ENCODE measurements at places on chromosomes 2 and 18.

- DNase-seq: no peak
These were observed 415.0 kb downstream of the NYAP2 start for GRCh38 chr2:225814554-225814953.

DNA sequence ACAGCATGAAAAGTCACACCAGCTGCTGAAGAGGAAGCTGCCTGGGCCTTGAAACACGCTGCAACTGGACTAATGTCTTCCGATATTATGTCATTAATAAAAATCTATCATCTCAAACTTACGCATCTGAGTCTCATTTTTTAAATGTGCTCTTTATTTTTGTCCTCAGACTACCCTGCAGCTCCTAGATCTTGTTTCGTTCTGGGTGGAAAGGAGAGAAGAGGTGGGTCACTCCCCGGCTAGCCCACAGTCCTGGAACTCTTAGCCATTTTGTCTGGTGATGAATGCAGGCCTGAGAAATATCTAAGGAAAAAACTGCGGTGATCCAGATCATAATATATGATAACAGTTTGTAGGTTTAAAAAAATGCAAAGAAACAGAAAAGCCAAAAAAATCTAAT lies 73.3 kb downstream of the TXNL1 start:
- DNase-seq: no peak

DNA sequence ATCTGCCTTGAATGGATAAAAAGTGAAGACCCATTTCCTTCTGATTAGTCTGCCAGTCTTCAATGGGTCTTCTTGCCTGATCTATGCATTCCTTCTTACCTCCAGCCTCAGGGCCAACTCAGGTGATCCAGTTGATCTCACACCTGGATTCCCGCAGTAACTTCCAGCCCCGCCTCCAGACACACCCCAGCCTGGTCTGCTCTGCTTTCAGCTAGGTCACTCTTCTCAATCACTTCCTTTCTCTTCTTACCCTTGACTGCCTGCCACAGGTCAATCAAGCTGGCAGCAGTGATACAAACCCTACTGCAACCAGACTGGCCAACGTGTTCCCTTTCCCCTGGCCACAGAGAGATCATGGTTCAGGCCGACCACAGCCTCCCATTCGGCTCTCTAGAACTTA lies 263.6 kb downstream of the ZNF516 start:
- DNase-seq: no peak

DNA sequence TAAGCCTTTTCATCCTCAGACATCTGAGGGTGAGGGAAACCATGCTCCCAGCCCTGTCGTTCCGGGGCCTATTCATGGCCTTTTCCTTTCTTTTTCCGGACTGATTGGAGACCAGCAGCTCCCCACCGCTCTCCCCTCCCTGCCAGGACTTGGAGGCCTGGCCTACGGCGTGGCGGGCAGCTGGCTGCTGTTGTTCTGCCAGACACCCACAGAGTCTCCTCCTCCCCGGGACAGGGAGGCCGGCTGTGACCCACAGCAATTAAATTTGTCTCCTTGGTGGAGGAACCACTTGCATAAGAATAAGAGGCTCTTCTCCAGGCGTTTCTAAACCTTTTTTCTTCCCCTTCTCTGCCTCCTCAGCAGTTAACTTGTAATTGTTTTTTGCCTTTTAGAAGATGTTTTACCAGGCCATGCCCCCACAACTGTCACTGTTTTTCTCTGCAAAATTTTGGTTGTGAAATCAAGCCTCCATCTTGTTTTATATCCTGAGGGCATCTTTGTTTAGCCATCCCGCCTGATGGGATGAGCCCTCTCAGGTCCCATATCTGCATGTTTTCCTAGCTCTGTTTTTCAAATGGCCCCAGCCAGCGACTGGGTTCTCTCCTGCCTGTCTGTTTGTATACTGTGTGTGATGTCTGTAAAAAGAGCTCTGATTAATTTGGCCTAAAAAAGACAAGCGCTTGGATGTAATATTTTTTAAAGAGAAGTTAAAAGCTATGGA lies 1060.0 kb upstream of the DDX18 start:
- DNase-seq: no peak

- no peak for DNase-seq
These were observed 34.1 kb upstream of the ZDBF2 start for GRCh38 chr2:206240327-206240726.

DNA sequence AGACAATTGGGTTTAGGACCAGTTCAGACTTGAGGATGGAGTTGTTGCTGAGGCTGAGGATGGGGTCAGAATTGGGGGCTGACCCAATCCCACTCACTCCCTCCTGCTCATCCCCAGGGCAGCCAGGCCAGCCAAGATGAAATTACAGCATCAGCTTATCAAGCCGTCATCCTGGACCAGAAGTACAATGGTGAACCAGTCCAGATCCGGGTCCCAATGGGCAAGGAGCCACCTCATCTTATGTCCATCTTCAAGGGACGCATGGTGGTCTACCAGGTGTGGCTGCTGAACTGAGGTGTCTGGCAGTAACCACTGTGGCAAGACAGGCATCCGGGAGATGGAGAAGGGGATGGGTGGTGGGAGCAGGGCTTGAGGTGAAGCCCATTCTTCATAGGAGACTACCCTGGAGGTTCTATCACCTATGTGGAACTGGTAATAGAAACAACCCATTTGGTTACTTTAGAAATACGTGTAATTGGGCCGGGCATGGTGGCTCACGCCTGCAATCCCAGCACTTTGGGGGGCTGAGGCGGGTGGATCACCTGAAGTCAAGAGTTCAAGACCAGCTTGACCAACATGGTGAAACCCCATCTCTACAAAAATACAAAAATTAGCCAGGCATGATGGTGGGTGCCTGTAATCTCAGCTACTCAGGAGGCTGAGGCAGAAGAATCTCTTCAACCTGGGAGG lies 13.9 kb downstream of the VIL1 start:
- DNase-seq: no peak

DNA sequence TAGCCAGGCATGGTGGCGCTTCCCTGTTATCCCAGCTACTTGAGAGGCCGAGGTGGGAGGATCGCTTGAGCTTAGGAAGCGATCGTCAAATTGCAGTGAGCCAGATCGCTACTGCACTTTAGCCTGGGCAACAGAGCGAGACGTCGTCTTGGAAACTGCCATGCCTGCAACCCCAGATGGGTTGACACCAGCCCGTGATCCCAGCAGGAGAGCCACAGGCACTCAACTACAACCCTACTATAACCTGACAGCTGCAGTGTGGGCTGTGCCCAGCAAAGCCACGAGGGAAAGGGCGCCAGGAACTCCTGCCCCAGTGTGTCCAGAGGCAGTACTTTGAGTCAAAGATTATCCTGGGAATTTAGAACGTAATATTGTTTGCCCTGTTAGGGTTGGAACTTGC lies 85.6 kb downstream of the SS18 start:
- DNase-seq: no peak

DNA sequence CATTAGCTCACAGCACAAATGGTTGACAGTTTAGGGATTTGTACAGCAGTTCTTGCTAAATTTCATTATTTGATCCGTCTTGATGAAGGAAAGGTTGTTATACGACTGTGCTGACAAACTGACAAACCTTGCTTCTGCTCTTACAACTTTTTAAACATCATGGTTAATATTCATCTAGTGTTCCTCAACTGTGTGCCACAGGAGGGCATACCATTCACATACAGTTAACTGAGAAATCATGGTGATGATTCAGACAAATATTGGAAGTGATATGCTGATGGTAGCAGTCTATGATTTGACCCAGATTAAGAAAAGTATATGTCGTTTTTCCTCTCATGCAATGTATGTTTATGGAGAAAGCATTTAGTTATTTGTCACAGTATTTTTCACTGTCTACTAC lies 129.8 kb upstream of the FSIP2 start:
- DNase-seq: no peak

DNA sequence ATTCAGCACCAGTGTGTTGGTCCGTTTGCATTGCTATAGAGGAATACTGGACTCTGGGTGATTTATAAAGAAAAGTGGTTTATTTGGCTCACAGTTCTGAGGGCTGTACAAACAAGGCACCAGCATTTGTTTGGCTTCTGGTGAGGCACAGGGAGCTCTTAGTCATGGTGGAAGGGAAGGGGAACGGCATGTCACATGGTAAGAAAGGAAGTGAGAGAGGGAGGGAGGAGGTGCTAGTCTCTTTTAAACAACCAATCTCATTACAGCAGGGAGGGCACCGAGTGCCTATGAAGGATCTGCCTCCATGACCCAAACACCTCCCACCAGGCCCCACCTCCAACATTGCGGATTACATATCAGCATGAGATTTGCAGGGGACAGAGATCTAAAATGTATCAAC lies 143.9 kb upstream of the DLX2 start:
- no peak for DNase-seq

GRCh38 chr2:174059884-174060244 lies 94.7 kb upstream of the SP3 start:
- no peak for DNase-seq

All from hepatic stellate cell (primary cell).